ENCODE measurements at places on chromosomes 3 and 15.
A peak's percentile ranks its signal among the peaks of the same experiment; 100 is the strongest.

GRCh38 chr3:50807266-50807665 is 132.5 kb downstream of the DOCK3 start:
- no peak for DNase-seq

GRCh38 chr3:194129581-194130133 is 6.3 kb upstream of the HES1 start:
- DNase-seq = no peak

- DNase-seq = no peak
Observed at GRCh38 chr3:127184870-127185216, 8.1 kb upstream of the PRR23E start.

GRCh38 chr3:104032283-104032682 is 1334.4 kb upstream of the ALCAM start:
- no peak for DNase-seq

GRCh38 chr3:156685752-156686151 is 11.4 kb downstream of the TIPARP start:
- no peak for DNase-seq

DNA sequence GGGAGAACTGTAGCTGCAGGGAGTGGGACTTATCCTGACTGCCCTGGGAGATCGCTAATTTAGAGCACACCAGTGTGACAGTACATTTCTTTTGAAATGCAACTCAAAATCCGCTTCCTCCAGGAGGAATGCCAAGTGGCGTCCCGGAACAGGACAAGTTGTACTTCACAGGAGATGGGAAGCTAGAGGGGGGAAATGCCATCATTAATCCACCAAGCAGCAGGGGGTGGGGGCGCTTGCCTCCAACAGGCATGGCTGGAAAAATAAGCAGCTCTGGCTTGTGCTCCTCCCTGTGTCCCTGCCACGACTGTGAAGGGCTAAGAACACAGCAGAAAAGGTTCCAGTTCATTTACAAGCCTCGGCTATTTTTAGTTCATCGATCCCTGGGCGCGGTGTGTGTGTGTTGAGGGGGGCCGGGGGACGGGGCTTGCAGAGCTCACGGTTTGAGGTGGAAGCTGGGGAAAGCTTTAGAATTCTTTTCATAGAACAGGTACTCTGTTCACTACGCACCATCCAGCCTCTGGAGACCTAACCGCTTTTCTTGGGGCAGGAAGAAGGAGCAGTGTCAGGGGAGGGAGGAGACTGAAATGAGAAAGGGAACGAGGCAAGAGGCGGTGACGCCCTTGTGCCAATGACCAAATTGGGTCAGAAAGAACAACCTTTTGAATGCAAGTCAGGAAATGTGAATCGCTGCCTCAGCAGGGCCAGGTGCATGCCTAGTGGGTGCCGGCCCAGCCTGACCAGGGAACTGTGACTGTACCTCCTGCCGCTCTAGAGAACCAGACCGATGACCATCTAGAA is 51.8 kb upstream of the DGKG start:
- no peak for DNase-seq

DNA sequence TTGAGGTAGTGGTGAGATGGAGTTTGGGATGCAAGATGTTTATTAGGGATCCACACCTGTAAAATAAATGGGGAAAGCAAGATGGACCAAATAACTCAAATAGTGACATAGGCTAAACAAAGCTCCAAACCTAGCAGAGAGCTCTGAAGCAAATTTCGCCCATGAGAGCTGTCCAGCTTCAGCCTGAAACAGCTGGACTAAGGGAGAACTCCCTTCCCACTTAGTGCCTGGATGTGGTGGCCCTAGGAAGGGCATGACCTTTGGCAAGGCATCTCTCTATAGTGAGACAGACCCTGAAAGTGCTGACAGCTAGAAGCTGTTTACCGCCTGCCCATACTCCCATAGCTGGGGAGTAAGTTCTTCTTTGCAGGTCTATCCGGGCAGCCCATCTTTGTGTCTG is 48.1 kb downstream of the COL6A5 start:
- no peak for DNase-seq

DNA sequence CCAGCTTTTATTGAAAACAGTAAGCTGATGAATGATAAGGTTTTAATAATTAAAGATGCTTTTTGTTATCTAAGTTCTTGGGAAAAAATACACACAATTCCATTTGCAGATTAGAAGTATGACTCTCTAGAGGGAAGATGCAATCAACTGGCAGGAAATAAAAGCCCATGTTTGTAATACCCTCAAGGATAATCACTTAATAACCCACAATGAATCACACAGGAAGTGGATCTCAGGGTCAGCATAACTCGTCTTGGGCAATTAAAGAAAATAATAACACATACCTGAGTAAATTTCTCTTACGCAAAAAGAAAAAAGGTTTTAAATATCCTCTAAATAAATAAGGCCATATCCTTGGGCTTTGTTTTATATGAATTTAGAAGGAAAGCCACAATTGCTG is 9.4 kb upstream of the EID1 start:
- DNase-seq = no peak

GRCh38 chr15:35061825-35062737 is 23.0 kb downstream of the NANOGP8 start:
- no peak for DNase-seq

DNA sequence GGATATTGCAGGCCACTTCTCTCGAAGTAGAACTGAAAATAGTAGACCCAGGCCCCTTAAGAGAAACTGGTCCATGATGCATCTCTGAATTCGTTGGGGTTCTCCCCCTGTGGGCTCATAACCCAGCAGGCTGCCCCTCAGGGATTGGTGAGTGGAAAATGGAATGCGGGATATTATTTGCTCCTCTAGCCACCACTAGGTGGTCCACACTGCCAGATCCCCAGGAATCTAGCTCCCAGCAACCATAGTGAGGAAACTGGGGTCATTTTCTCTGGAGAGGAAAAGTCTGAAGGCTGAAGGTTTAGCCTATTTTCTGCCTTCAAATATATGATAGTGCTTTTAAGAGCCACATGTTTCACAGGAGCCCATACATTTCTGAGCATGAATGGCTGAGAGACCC is 6.7 kb downstream of the CX3CR1 start:
- no peak for DNase-seq

- DNase-seq = no peak
Observed at GRCh38 chr3:141273700-141274410, 42.2 kb downstream of the PXYLP1 start.

GRCh38 chr3:9932843-9933560 is 632 bp upstream of the CRELD1 start:
- peak; percentile 73 for DNase-seq

DNA sequence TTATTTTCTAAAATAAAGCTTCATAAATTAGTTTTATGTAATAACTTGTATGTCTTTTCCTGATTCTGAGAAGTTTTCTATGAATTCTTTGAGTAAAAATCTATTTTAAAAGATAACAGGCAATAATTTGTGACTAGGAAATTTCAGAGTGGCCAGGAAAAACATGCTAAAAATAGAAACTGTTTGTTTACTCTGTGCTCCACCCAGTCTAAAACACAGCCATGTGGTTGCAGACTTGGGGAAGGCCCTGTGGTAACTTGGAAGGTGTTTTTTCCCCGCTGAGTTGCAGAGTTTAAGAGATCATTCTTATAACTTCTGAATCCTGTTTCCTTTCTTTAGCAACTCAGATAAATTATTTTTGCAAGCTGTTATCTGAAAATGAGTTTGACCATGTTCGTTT is 21.9 kb downstream of the PLCL2 start:
- no peak for DNase-seq

DNA sequence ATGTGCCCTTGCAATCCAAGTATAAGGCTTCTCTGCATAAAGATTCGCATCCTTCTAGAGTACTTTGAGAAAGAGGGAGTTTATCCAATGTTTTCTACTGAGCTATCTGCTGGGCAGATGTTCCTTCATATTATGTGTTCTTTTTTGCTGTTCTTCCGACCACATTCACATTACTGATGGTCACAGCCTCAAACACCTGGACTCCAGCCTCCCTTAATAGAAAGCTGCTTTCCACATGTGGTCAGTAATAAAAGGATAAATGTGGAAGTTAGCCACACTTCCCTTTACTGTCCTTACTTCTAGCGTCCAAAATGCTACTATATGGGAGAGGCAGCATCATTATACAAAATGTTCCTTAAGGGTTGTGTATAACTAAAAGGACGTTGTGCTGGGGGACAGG is 116.9 kb downstream of the CD47 start:
- no peak for DNase-seq

- no peak for DNase-seq
Observed at GRCh38 chr3:133209871-133210550, 171.8 kb downstream of the TMEM108 start.

- DNase-seq = peak; percentile 45
Observed at GRCh38 chr3:197555281-197556261, at the start of gene BDH1. BDH1 (minus strand) TSS chr3:197555968; CDS start chr3:197546443, 9,525 bp downstream.

- no peak for DNase-seq
Observed at GRCh38 chr15:64548235-64548634, 87.9 kb downstream of the ZNF609 start.

DNA sequence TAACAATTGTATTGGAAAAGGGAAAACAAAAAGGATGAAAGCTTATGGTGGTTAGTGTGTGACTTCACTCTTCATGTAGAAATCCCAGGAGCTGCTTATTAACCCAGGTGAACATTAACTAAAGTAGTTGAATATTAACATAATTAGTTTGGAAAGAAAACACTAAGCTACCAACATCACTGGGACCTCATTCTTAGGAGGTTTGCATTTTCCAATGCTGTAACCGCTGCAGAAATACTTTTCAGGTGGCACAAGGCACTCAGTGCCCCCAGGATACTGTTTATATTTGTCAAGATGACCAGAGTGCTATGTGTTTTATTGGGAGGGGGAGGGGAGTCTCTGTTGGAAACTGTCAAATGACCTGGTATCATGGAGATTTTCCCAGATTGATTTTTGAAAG is 25.9 kb upstream of the VILL start:
- no peak for DNase-seq

GRCh38 chr15:88187195-88187594 is 69.3 kb downstream of the NTRK3 start:
- no peak for DNase-seq

- DNase-seq = no peak
Observed at GRCh38 chr15:75712668-75713337, at the start of gene CSPG4. CSPG4 (minus strand) TSS chr15:75712848; CDS start chr15:75712755, 93 bp downstream.

- DNase-seq = no peak
Observed at GRCh38 chr3:166879661-166880060, 500.4 kb downstream of the ZBBX start.

DNA sequence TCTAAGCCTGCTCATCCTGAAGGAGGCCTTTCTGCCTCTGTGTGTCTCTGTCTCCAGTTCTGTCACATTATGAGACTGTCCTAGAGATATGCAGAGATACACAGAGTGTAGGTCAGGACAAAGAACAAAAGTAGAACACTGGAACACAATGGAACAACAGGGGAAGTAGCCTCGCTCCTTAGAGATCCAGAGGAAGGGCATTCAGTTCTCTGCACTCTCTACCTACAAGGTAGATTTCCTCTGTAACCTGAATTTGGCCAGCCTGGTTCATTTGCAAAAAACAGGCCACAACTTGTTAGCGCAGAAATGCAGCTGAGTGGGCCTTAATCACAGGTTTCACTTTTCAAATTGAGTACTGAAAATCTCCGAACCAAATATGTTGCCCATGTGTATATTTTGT is 19.4 kb downstream of the NEK10 start:
- DNase-seq = no peak

- DNase-seq = no peak
Observed at GRCh38 chr3:55441499-55441898, 45.6 kb downstream of the WNT5A start.

GRCh38 chr15:77243135-77243534 is 172.2 kb upstream of the TSPAN3 start:
- no peak for DNase-seq

- DNase-seq = no peak
Observed at GRCh38 chr3:148698190-148698810, 597 bp downstream of the AGTR1 start.

DNA sequence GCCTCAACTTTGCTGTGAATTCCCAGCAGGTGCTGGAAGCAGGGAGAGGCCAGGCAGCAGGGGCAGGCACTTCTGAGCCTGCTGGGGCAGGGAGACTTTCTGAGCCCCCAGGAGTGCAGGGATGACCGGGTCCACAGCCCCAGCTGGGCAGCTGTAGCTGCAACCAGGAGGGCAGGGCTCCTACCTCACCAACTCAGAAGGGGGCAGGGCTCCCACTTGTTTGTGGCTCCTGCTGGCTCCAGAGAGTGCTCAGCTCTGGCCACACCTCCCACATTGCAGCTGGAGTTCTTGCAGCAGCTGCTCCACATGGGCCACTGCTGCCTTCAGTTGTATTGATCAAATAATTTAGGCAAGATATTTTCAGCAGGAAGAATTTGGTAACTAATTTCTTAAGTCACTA is 812.3 kb downstream of the NSUN3 start:
- no peak for DNase-seq

DNA sequence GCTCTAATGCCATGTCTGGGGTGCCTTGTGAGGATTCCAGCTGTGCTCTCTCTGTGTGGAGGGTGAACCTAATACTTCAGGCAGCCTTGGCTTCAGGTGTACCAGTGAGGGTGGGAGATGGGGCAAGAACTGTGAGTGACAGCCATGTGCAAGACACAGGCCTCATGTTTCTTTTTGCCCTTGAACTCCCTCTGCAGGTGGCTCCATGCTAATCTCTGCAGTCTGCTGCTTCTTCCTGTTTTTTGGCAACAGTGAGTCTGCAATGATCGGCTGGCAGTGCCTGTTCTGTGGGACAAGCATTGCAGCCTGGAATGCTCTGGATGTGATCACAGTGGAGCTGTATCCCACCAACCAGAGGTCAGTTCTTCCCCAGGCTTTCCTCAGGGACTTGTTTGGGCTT is 189.3 kb downstream of the SV2B start:
- DNase-seq = no peak

DNA sequence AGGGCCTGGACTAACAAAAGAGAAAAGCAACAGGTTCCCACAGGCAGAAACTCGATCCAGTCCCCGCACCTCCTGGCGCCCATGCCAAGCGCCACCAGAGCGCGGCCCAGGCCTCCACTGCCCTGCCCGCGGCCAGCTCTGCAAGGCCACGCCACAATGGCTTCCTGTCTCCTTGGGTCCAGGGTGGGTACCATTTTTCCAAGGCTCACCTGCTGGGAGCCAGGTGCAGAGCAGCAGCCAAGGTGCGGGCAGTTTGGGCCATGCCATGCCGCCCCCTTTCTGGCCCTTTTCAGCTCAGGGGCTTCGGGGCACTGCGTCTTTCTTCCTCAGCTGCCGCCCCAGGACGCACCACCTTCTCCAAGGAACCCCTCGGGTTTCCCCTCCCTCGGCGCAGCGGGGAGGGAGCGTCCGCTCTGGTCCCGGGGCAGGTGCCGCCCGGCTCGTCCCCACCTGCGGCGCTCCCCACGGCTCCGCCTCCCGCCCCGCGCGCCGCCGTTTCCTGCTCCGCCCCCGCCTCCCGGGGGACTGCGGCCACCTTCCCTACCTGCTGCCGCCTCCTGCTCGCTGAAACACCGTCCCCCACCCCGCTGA is at the start of gene ILDR1:
TSS of gene ILDR1 (minus strand) at position 437 of the 591 bp plus-strand sequence. CDS start at position 267, 170 bp downstream.
- no peak for DNase-seq

GRCh38 chr3:157354254-157354653 is 82.4 kb upstream of the PTX3 start:
- no peak for DNase-seq

Measured in activated naive CD4-positive, alpha-beta T cell (primary cell).